ENCODE measurements at places on chromosomes 4 and X.

- DNase-seq = no peak
Measured at GRCh38 chrX:152819266-152819665, 11.3 kb downstream of the CETN2 start.

- DNase-seq = no peak
Measured at GRCh38 chr4:181970366-181970765, 272.8 kb upstream of the TENM3 start.

- no peak for DNase-seq
Measured at GRCh38 chr4:129231945-129232588, 136.1 kb downstream of the C4orf33 start.

- DNase-seq = no peak
Measured at GRCh38 chr4:2842687-2843262, 869 bp upstream of the ADD1 start.

GRCh38 chrX:21932292-21933002 lies 8.1 kb upstream of the SMS start:
- no peak for DNase-seq

DNA sequence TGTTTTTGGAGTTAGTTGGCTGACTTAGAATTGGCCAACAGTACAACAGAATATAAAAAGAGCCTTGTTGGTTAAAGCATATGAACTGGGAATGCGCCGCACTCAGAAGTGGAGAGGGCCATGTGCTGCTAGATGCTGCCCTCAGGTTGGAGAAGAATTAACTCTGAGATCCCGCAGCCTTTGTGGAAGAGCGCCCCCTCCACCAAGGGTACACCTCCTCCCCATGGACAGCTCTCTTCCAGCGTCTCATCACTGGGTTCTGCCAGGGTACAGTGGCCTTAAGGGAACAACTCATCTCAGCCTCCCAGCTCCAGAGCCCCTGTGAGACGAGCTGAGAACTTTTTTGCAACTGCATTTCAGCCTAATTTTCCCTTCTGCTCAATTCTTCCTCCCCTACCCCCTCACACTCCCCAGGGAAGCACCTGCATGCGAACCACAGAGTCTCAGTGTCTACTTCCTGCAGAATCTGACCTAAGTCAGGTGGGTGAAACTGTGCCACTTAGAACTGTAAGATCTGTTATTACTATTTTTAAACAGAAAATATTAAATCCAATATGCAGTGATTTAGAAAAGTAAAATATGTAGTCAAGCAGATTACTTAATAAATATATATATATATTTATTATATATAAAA lies 380.6 kb downstream of the RAB28 start:
- DNase-seq = no peak

GRCh38 chrX:24498975-24499374 lies 33.9 kb downstream of the PDK3 start:
- DNase-seq = no peak
